ENCODE measurements at places on chromosomes 1 and 21.

DNA sequence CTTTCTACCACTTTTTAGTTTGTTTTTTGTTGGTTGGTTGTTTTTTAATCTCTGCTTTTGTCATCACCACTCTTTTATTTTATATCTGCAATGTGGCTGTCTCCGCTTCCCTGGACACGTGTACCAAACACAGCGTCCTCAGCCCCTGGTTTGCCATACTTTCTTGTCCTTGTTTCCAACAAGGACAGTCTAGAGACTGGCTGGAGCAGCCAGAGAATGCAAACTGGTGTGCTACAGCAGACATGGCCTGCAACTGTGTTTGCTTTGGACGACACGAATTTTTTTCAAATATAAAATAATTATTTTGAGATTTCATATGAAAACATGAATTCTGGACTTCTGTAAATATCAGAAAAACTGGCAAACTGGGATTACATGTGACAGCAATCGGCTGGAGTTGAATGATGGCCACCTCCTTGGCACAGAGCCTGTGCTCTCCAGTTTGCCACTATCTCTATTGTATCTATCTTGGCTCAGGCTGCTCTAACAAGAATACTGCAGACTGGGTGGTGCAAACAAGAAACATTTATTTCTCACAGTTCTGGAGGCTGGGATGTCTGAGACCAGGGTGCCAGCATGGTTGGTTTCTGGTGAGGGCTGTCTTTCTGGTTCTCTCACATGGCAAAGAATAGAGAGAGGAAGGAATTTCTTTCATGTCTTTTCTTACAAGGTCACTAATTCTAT lies 34.6 kb upstream of the POU2F1 start:
- DNase-seq, result no peak

DNA sequence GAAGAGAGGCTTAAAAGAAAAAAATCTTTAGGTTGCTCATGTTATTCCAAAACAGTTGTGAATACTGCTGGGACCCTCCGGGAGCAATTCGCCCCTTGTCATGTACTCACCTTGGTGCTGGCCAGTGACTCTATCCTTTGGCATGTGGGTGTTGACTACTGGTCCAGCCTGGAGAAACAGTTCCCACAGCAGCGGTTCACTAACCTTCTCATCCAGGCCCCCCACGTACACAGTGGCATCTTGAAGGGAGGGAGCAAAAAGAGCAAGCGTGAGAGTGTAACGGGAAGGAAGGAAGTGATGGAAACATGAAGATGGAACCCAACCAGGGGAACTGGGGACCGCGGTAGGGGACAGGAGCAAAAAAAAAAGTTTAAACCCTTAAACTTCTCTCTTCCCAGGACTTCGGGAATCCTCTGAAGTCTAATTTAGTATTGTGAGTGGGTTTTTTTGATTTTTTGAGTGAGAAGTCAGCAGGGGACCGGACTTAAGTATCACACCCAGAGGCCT lies 494 bp downstream of the SF3B4 start:
- no peak for DNase-seq

DNA sequence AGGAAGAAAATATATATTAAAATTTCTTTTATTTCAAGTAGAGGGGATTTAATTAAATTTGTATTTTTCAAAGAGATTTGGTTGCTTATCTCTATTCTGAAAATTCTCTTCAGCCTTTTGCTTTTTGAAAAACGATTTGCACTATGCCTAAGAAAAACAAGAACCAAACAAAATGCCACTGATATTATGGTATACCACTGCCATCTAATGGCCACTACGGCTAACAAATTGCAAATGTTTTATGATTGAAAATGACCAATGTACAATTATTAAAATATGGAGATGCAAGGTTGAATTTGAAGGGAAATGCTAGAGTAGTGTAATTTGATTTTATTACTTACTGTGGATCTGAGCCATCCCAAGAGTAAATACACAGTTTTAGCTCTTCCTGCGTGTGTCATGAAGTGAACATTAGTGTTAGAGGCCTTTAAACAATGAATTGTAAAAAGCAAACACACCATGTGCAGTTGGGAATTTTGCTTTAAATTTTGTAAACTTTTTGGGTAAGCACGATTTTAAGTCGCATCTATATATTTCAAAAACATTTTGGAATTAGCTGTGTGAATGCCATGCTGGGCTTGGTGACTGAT lies 137.4 kb upstream of the USP25 start:
- DNase-seq, result no peak

DNA sequence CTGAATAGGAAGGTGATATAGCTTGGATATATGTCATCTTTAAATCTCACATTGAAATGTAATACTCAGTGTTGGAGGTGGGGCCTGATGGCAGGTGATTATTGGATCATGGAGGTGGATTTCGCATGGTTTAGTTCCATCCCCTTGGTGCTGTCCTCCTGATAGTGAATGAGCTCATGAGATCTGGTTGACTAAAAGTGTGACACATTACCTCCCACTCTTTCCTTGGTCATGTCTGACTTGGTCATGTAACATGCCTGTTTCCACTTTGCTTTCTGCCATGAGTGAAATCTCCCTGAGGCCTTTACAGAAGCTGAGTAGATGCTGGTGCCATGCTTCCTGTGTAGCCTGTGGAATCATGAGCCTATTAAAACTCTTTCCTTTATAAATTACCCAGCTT lies 664.5 kb upstream of the NR5A2 start:
- DNase-seq, result no peak

GRCh38 chr1:30527511-30528140 lies 195.8 kb downstream of the MATN1 start:
- DNase-seq, result no peak

DNA sequence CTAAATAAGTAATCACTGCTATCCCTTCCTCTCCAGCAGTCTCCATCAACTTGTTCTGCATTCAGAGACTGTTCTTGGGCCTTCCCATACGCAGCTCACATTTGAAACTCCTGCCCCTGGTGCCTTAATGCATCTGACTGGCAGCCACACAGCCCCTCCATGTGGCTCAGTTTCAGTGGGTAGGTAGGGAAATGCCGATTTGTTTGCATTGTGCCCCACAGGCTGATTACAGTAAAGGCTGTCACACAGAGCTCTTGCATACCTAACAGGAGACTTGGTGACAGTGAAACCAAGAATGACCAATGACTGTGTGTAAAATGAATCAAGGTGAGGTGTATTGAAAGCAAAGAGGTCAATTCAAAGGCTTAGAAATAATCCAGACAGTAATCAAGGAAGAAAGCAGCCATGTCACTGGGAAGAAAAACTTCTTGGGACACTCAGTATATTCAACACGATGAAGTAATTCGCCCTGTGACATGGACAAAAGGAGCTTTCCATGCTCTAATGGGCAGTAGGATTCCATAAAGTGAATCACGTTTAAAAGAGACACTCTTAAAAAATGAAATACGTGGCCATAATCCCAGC lies 12.7 kb upstream of the B3GALNT2 start:
- no peak for DNase-seq

GRCh38 chr1:112242470-112242869 lies 153.5 kb upstream of the CTTNBP2NL start:
- no peak for DNase-seq

- DNase-seq, result no peak
These were observed 25.8 kb upstream of the BCAS2 start for GRCh38 chr1:114607223-114607622.

DNA sequence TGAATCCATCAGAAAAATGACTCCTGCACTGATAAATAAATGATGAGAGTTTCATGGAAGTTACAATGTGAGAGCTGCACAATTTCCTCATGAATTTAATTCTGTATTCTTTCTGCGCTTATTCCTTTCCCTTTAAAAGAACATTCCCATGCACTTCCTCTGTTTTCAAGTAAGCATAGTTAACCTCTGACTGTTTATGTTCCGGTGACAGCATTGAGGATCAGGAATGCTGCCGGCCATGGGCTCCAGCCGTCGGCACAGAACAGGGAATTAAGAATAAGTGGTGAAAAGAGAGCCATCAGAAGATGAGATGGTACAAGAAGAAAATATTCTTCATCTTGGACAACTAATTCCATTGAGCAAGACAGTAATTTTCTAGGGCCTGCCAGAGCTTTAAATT lies 65.3 kb downstream of the SUSD4 start:
- DNase-seq, result no peak

GRCh38 chr1:64161357-64161941 lies 42.0 kb upstream of the UBE2U start:
- DNase-seq, result no peak

GRCh38 chr1:41918450-41919043 lies at the start of gene HIVEP3:
HIVEP3 (minus strand) TSS chr1:41918922.
- no peak for DNase-seq

DNA sequence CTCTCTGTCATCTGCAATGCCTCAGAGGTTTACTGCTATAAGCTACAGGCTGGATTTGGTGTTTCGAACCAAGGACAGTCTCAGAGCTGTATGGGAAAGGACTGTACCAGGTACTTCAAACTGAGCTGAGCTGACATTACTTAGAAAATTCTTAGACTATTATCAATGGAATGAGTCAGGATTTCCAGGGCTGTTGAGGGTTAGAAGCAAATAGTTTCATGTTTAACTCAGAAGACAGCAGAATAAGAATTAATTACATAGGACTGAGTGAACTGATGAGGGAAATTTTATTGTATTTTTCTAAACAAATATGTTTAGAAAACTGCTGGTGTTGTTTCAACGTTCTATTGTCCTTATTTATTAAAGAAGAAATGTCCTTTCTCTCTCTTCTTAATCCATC lies 74.3 kb upstream of the CAPZB start:
- DNase-seq, result no peak

GRCh38 chr1:200279810-200280411 lies 129.9 kb downstream of the ZNF281 start:
- DNase-seq, result no peak

DNA sequence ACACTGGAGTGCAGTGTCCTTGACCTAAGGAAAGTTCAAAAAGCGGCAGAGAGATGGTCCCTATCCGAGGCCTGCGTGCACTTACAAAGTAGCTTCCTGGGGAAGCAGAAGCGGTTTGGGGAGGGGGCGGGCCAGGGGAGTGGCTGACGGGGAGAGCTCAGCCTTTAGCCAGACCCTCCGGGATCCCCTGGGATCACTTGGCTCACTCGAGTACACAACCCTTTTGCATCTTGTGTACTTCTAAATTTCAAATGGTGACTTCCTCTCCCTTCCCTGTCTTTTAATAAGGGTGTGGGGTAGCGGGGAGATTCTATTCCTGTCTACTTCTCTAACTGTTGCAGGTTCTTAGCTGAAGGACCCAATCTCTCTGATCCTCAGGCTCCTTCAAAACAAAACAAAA lies 18.1 kb upstream of the SNX27 start:
- no peak for DNase-seq

Measured in stimulated activated CD8-positive, alpha-beta memory T cell treated with anti-CD3 and anti-CD28 coated beads, Interleukin-15, amount 100 ng/mL, for 4 hours (primary cell).